ENCODE measurements at places on chromosomes 3 and 15. TPM values are rescaled to one million over a fixed set of nuclear protein-coding genes. Genes with fewer than 3 reads are reported as not detected.

The CCDC39 gene
- total RNA-seq, result not detected

The PAK2 gene
- total RNA-seq, result 97.4 TPM

The CGNL1 gene
- total RNA-seq, result not detected

The SCAMP5 gene
- 0.26 TPM for total RNA-seq

The ITGA11 gene
- total RNA-seq, result not detected

The CD96 gene
- total RNA-seq, result 228 TPM

The RAB27A gene
- 52.5 TPM for total RNA-seq

The CCDC51 gene
- total RNA-seq, result 5.4 TPM

The IQCF5 gene
- not detected for total RNA-seq

The ADCY5 gene
- not detected for total RNA-seq

GRCh38 chr15:46296797-46297196 is 662.0 kb downstream of the SQOR start:
- H3K27me3 ChIP-seq, result no peaks in the 10 kb centered on the region
- H3K27ac ChIP-seq, result no peak overlapping the region
- no peaks in the 10 kb centered on the region for H3K36me3 ChIP-seq
- H3K4me3 ChIP-seq, result no peak overlapping the region
- no peak for DNase-seq

DNA sequence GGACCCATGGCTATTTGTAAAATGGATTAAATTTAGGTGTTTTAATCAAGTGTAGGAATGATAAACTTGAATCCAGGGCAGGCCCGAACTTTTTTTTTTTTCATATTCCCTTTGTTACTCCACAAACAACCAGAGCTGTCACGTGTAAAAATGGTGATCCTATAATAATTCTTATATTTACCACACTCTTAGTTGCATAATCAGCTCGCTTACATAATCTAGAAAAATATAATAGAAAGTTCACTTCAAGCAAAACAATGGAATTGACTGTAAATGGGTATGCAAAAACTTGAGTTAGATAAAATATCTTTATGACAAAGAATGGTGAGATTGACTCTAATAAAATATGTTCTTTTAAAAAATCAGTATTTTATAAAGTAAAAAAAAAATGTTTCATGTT is 2.1 kb upstream of the PAQR9 start:
- peaks cover 4% of the 10 kb centered on the region for H3K4me1 ChIP-seq
- no peak for DNase-seq
- H3K4me3 ChIP-seq, result no peak overlapping the region
- H3K36me3 ChIP-seq, result no peaks in the 10 kb centered on the region
- H3K27me3 ChIP-seq, result peaks cover 8% of the 10 kb centered on the region

GRCh38 chr3:123319760-123320159 is 118.0 kb downstream of the SEC22A start:
- H3K27ac ChIP-seq, result no peak overlapping the region
- no peaks in the 10 kb centered on the region for H3K4me1 ChIP-seq
- no peak for DNase-seq
- H3K4me3 ChIP-seq, result no peak overlapping the region
- H3K36me3 ChIP-seq, result no peaks in the 10 kb centered on the region

GRCh38 chr15:95624616-95625361 is 705.7 kb upstream of the NR2F2 start:
- H3K4me3 ChIP-seq, result no peak overlapping the region
- H3K27ac ChIP-seq, result no peak overlapping the region
- DNase-seq, result no peak
- no peaks in the 10 kb centered on the region for H3K27me3 ChIP-seq
- peaks cover 3% of the 10 kb centered on the region for H3K4me1 ChIP-seq
- H3K36me3 ChIP-seq, result no peaks in the 10 kb centered on the region

- H3K27ac ChIP-seq, result no peak overlapping the region
- no peak overlapping the region for H3K4me3 ChIP-seq
- no peaks in the 10 kb centered on the region for H3K36me3 ChIP-seq
- no peak for DNase-seq
- H3K4me1 ChIP-seq, result peaks cover 2% of the 10 kb centered on the region
These were observed 6.7 kb upstream of the CMTM7 start for GRCh38 chr3:32384938-32385337.

GRCh38 chr15:88326924-88327323 is 70.4 kb upstream of the NTRK3 start:
- no peak overlapping the region for H3K27ac ChIP-seq
- no peaks in the 10 kb centered on the region for H3K36me3 ChIP-seq
- no peak for DNase-seq
- H3K4me1 ChIP-seq, result no peaks in the 10 kb centered on the region
- H3K4me3 ChIP-seq, result no peak overlapping the region

GRCh38 chr3:24336101-24336500 is 158.5 kb downstream of the THRB start:
- H3K27me3 ChIP-seq, result no peaks in the 10 kb centered on the region
- no peak for DNase-seq
- H3K4me3 ChIP-seq, result no peak overlapping the region
- no peaks in the 10 kb centered on the region for H3K36me3 ChIP-seq
- H3K27ac ChIP-seq, result no peak overlapping the region

DNA sequence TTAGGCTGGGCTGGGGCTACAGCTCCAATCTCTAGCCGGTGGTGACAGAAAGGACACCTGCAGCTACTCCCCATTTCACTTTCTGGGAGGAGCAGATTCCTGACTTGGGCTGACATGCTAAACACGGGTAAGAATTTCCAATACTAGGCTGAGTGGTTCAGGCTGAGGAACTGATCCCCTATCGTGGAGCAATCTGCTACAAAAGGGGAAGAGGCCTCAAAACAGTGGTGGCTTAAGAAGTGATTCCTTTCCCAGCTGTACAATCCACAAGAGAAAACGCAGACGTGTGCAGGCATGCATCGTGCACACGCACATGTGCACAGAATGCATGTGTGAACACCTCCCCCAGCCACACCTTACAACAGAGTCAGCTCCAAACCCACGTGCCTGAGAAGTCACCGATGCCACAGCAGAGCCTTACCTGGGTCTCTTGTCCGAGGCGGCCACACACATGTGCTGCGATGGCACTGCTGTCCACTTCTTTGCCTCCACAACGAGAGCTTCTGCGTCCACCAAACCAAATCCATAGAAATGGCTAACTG is 86.7 kb upstream of the SNRPA1 start:
- DNase-seq, result no peak
- H3K27ac ChIP-seq, result no peak overlapping the region
- no peaks in the 10 kb centered on the region for H3K36me3 ChIP-seq
- H3K4me3 ChIP-seq, result no peak overlapping the region

DNA sequence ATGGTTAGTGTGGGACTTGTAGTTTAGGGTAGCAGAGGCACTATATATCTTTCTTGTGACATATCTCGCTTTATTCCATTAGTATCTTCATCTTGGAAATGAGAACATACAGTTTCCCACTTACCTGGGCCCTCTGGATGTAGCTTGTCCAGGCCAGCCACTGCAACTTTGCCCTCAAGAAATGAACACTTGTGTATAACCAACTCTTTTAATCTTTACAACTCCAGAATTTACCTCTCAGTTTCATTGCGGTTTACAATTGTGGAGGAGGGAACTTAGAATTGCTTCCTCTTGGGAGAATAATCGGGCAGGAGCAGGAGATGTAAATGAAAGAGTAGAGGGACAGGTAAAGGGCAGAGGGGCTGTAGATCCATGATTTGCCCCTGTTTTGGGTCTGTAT is 18.4 kb upstream of the TRA2B start:
- no peaks in the 10 kb centered on the region for H3K36me3 ChIP-seq
- no peak for DNase-seq
- H3K4me3 ChIP-seq, result no peak overlapping the region
- H3K27ac ChIP-seq, result no peak overlapping the region

GRCh38 chr15:67331676-67332075 is 77.1 kb downstream of the IQCH start:
- H3K4me3 ChIP-seq, result no peak overlapping the region
- no peaks in the 10 kb centered on the region for H3K4me1 ChIP-seq
- DNase-seq, result no peak
- no peak overlapping the region for H3K27ac ChIP-seq
- no peaks in the 10 kb centered on the region for H3K27me3 ChIP-seq

DNA sequence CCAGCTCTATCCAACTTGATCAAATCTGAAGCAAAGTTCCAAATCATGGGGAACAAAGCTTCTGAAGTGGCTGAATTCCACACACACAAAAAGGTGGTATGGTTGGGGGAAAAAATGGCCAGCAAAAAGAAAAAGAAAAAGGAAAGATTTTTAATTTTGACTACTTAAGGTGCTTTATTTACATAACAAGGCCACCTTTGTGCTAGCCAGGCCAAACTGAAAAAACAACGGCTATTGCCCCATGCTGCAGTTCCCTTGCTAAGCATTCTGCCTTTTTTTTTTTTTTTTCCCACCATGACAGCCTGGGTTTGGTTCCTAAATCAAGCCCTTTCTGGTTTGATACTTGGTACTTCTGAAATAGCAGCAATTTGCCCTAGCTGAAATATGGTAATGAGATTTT is 66.5 kb upstream of the DAZL start:
- H3K27ac ChIP-seq, result no peak overlapping the region
- H3K36me3 ChIP-seq, result no peaks in the 10 kb centered on the region
- H3K4me3 ChIP-seq, result no peak overlapping the region
- DNase-seq, result no peak
- no peaks in the 10 kb centered on the region for H3K27me3 ChIP-seq

GRCh38 chr3:184986366-184986889 is 166.4 kb downstream of the C3orf70 start:
- no peak for DNase-seq
- H3K27me3 ChIP-seq, result no peaks in the 10 kb centered on the region
- no peak overlapping the region for H3K27ac ChIP-seq
- H3K36me3 ChIP-seq, result peaks cover 11% of the 10 kb centered on the region

- no peaks in the 10 kb centered on the region for H3K36me3 ChIP-seq
- H3K27me3 ChIP-seq, result no peaks in the 10 kb centered on the region
- H3K4me1 ChIP-seq, result no peaks in the 10 kb centered on the region
- H3K4me3 ChIP-seq, result no peak overlapping the region
- no peak for DNase-seq
These were observed 87.5 kb upstream of the MELTF start for GRCh38 chr3:197117114-197117513.

- H3K36me3 ChIP-seq, result no peaks in the 10 kb centered on the region
- no peak for DNase-seq
- H3K4me3 ChIP-seq, result no peak overlapping the region
- no peaks in the 10 kb centered on the region for H3K4me1 ChIP-seq
- H3K27ac ChIP-seq, result no peak overlapping the region
These were observed 138.9 kb downstream of the CACNA1D start for GRCh38 chr3:53633197-53633787.

DNA sequence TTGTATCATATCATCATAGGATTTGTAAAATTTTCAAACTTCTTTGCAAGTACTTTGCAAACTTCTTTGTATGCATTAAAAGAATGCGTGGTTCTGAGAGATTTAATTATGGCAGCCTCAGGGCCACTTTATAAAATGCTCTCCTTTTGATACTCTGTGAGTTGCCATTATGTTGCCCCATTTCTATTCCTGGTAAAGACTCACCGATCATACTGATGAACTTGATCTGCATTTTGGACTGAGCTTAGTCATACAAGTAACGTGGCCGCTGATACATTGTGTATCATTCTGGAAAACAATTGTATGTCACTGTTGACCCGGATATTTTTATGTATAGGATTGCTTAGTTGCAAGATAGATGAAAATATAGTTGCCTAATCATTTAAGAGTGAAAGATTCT is 38.8 kb downstream of the AKAP13 start:
- H3K27ac ChIP-seq, result no peak overlapping the region
- H3K27me3 ChIP-seq, result no peaks in the 10 kb centered on the region
- DNase-seq, result no peak
- H3K36me3 ChIP-seq, result no peaks in the 10 kb centered on the region
- peaks cover 55% of the 10 kb centered on the region for H3K4me1 ChIP-seq

GRCh38 chr3:142960322-142960850 is 3.1 kb downstream of the PAQR9 start:
- no peak overlapping the region for H3K4me3 ChIP-seq
- H3K36me3 ChIP-seq, result no peaks in the 10 kb centered on the region
- H3K27me3 ChIP-seq, result peaks cover 5% of the 10 kb centered on the region
- H3K4me1 ChIP-seq, result peaks cover 4% of the 10 kb centered on the region

DNA sequence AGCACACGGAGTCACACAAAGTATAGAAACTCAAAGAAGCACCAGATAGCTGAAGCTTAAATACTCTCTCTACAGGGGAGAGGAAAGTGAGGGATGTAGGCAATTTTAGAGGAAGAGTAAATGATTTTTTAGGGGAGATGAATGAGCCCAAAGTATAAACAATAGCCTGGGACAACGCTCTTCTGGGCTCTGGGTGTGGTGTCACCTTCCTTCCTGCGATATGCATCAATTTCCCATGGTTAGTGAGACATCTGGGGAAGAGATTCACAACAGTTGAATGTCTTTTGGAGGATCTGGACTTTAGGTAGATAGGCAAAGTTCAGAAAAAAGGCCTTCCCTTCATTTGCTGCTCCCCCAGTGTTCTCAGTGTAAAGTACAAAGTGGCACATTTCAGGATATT is 125.2 kb downstream of the EFHB start:
- H3K36me3 ChIP-seq, result no peaks in the 10 kb centered on the region
- no peak for DNase-seq
- H3K4me1 ChIP-seq, result no peaks in the 10 kb centered on the region
- no peak overlapping the region for H3K4me3 ChIP-seq
- no peak overlapping the region for H3K27ac ChIP-seq

DNA sequence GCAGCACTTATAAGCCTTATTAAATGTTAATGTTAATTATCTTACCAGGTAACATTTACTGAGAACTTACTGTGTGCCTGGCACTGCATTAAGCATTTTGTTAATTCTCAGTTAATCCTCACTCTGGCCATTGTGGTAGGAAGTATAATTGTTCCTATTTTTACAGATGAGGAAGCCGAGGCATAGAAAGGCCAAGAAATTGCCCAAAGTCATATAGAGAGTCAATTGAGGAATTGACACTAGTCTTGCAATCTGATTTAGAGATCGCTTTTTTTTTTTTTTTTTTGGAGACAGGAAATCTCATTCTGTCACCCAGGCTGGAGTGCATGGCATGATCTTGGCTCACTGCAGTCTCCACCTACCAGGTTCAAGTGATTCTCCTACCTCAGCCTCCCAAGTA is 132.6 kb upstream of the PROK2 start:
- no peaks in the 10 kb centered on the region for H3K36me3 ChIP-seq
- H3K27me3 ChIP-seq, result no peaks in the 10 kb centered on the region
- no peak overlapping the region for H3K4me3 ChIP-seq
- no peak for DNase-seq
- H3K4me1 ChIP-seq, result no peaks in the 10 kb centered on the region

- H3K4me1 ChIP-seq, result no peaks in the 10 kb centered on the region
- no peaks in the 10 kb centered on the region for H3K36me3 ChIP-seq
- no peak overlapping the region for H3K4me3 ChIP-seq
- no peaks in the 10 kb centered on the region for H3K27me3 ChIP-seq
- H3K27ac ChIP-seq, result no peak overlapping the region
- no peak for DNase-seq
These were observed 276.4 kb downstream of the TBC1D5 start for GRCh38 chr3:17466028-17466427.

GRCh38 chr3:168216851-168217250 is 121.1 kb upstream of the GOLIM4 start:
- DNase-seq, result no peak
- no peak overlapping the region for H3K27ac ChIP-seq
- H3K4me1 ChIP-seq, result peaks cover 11% of the 10 kb centered on the region
- no peaks in the 10 kb centered on the region for H3K27me3 ChIP-seq
- no peak overlapping the region for H3K4me3 ChIP-seq
- no peaks in the 10 kb centered on the region for H3K36me3 ChIP-seq
